NCI-H1048 (cell line): ENCODE measurements at places on chromosomes 2 and 18.

- DNase-seq, result no peak
These were observed 38.1 kb downstream of the FER1L5 start for GRCh38 chr2:96680561-96681141.

DNA sequence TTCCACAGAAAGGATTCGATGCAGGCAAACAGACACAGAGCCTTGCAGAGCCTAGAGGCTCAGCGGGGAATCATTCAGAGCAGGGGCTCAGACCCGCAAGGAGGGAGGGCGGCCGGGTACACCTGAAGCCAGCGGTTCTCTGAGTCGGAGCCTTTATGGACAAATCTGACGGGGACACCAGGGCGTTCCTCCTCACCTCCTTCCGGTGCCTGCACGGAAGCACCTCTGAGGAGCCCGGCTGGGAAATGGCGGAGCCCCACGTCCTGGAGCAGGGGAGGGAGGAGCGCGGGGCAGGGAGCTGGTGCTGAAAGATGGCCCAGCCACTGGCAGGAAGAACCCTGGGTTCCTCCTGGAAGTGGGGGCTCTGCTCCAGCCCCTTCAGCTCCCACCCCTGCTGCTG is 193.5 kb upstream of the ALKAL2 start:
- no peak for DNase-seq

DNA sequence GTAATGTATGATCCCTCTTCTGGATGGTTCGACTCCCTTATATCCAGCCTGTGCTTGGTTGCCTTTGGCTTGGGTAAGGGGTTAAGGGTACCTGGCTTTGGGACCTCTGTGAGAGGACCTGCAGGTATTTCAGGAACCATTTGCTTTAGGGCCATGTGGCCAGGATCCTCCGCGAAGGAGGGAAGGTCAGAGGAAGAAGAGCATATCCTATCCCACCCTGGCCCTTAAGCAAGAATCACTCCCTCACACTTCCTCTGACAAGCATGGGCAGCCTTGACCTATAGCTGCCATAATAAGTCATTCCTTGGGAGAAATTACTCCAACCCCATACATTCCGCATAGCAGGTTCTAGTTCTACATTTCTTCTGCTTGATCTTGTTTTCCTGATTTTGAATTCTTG is 59.1 kb upstream of the TXNDC2 start:
- no peak for DNase-seq

DNA sequence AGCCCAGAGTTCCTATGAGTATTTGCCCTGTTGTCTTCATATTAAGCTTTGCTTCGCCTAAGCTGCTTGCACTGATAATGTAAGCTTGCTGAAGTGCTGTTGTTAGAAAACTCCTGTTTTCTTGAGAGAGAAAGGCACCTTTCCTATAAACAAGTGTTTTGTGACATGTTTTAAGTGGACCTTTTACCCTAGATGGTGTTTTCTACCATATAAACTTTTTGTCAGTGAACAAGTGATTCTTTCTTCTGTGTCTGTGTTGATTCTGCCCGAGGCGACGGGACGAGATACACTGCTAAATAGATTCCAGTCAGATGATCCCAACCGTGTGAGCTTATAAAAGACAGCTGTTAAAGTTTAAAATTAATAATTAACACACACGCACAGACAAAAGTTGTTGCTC is 24.1 kb downstream of the CABLES1 start:
- DNase-seq, result peak; percentile 45

DNA sequence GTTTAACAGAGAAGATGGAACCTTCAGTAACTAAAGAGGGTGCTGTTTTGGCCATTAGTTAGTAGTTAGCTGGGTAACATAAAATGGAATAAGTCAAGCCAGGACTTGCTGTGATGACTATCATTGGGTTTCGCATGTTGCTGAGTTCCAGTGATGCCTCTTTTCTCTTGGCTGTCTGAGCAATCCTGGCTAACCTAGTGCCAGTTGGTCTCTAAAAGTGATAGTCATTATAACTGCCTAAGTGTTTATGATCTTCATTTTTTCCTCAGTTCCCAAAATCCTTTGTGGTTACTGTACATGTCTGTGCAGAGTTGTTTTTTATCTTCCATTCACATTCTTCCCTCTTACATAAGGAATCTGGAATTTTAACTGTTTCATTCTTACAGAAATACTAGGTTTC is 33.4 kb downstream of the WDR43 start:
- DNase-seq, result no peak

GRCh38 chr2:222257645-222258044 is 41.2 kb downstream of the PAX3 start:
- DNase-seq, result no peak

GRCh38 chr2:64404743-64405142 is 49.2 kb upstream of the LGALSL start:
- DNase-seq, result no peak

GRCh38 chr2:181656450-181657291 is at the start of gene CERKL:
CERKL (minus strand) TSS chr2:181657105; CDS start chr2:181657006, 99 bp downstream.
- no peak for DNase-seq

DNA sequence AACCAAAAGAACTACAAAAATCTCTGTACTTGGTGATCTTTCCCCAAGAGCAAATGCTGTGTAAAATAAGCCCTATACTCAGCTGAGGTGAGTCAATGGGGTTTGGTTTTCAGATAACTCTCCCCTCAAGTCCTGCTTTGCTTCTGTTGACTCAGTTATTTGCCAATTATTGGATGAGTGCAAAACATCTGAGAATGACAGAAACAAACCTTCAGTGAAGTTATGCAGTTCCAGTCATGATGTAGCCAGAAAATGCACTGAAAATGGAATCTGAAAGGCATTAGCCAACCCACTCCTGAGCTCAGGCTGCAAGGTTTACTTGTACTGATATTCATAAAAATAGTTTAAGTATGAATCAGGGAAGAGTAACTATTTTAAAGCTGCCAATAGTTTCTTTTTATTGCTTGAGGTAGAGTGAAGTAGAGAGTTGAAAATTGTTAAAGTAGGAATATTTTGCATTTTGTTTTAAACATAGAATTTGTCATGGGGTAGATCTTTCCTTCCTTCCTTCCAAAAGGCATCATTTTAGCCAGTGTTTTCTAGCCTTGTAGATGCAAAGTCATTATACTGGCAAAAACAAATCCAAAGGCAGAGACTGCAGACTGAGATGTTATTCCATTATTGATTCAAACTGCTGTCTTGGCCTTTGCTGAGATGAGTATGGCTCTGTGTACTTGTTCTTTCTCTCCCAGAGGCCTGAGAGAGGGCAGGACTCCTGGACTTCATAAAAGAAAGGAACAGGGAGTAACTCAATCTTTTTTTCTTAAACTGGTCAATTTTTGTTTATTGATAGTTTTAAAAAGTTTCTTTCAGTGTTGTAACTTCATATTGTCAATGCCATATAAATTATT is 215.3 kb downstream of the RND3 start:
- DNase-seq, result no peak

DNA sequence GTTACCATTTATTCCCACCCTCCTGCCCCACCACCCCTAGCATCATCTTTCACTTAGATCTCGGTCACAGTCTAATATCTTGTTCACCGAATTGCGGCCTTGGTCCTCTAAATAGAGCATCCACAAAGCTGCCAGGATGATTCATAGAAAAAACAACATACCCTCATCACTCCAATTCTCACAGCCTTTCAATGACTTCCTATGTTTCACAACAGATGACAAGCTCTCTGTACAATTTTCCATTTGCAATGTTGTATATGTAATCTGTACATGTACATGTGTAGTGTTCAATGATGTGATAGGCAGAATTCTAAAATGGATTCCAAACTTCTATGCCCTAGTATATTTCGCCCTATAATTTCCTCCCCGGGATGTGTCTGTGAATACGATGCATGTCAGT is 675.6 kb upstream of the CELF4 start:
- no peak for DNase-seq

- no peak for DNase-seq
These were observed 65.0 kb downstream of the RPL37A start for GRCh38 chr2:216563646-216564045.

DNA sequence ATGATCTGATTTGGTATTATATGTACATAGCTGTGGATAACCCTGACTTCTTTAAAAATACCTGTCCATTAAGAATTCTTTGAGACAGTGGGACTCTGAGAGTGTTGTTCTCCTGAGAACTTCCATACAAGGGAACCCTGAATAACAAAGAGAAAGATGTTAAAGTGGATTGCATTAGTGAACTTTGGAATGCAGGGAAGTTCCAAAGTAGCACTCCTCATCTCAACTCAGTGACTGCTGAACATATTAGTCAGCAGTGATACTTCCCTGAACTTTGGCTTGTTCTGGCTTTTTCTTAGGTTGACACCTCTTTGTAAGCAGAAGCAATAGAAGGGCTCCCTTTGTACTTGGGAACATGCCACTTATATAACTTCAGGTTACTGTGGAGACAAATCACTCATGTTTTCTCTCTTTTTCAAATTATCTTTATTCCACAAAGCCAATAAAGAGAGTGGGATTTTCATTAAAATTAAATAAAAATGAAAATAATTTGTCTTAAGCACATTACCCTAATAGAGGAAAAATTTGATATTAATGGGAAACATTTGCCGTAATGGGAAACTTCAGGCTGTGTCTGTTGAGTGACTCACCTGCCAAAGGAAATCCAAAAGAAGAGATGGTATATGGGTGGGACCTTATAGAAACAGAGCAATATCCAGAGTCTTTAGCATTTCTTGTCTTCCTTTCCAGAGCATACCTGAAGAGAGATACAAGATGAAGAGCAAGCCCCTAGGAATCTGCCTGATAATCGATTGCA is 33.3 kb downstream of the CFLAR start:
- no peak for DNase-seq

GRCh38 chr2:85537600-85538506 is 1.1 kb upstream of the MAT2A start:
- no peak for DNase-seq

- DNase-seq, result no peak
These were observed 695.7 kb upstream of the POU3F3 start for GRCh38 chr2:104158191-104158590.

- DNase-seq, result no peak
These were observed 333.4 kb downstream of the GBX2 start for GRCh38 chr2:235834781-235835180.

DNA sequence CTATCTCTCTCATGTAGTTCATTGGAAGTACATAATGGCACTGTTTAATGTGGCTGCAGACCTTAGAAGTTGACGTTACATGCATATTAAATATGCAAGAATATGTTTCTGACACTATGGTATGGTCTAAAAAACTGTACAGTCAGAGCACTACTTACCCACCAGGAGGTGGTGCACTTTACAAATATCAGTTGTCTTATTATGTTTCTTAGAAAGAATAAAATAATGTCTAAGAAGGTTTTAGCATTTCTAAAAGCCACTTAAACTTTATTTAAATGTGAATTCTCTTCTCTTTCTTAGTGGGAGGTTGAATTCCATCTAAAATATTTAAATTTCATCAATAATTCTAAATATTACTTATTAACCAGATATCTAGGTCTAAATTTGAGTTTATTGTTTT is 4.3 kb downstream of the TMEFF2 start:
- no peak for DNase-seq

GRCh38 chr2:129872446-129872845 is 107.0 kb upstream of the RAB6C start:
- no peak for DNase-seq

DNA sequence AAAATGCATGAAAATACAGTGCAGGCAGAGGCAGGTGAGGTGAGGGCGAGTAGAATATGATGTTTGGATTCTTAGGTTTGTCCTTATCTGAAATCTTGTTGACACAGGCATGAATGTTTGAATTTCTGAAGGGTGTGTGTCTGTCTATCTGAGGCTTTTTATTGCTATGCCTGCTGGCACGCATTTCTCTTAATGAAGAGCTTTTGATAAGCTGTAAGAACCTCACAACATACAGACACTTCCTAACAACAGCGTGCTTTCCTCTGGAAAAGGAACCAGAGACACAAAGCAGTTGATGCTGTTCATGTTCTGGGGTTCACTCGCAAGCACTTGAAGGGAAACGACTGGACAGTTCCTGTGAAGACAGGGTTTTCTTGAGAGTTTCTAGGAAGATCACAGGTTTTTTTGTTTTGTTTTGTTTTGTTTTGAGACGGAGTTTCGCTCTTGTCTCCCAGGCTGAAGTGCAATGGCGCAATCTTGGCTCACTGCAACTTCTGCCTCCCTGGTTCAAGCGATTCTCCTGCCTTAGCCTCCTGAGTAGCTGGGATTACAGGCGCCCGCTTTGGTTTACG is 33.3 kb upstream of the CABLES1 start:
- no peak for DNase-seq

- DNase-seq, result no peak
These were observed 53.2 kb upstream of the ALKAL2 start for GRCh38 chr2:341017-341542.

DNA sequence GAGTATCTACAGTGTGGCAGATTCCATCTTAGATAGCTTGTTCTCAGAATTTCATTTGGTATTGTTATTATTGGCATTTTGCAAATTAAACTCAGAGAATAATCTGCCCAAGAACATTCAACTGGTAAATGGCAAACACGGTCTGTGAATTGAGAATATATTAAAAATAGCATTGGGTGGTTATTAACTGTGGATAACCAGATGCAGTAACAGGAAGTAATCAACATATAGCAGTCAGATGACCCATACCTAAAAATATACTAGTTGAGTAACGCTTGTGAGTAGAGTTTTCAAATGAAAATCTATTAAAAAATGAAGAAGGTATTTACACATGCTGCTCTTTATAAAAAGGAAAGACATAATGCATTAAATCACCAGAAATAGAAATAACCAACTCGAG is 129.5 kb downstream of the ZNF804A start:
- no peak for DNase-seq

GRCh38 chr2:150374492-150374891 is 113.0 kb downstream of the RND3 start:
- DNase-seq, result no peak

- no peak for DNase-seq
These were observed 142.5 kb upstream of the CTAGE1 start for GRCh38 chr18:22560275-22560610.

- no peak for DNase-seq
These were observed 446 bp upstream of the COPS7B start for GRCh38 chr2:231785822-231786176.

DNA sequence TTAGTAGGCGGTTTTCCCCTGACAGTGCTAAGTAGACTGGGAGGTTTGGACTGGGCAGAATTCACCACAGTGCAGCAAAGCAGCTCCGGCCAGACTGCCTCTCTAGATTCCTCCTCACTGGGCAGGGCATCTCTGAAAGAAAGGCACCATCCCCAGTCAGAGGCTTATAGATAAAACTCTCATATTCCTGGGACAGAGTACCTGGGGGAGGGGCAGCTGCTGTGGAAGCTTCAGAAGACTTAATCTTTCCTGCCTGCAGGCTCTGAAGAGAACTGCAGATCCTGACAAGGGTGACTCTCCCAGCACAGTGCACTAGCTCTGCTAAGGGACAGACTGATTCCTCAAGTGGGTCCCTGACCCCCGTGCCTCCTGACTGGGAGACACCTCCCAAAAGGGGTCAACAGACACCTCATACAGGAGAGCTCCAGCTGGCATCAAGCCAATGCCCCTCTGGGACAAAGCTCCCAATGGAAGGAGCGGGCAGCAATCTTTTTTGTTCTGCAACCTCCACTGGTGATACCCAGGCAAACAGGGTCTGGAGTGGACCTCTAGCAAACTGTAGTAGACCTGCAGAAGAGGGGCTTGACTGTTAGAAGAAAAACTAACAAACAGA is 266.8 kb upstream of the CRIM1 start:
- no peak for DNase-seq

GRCh38 chr2:218897394-218898108 is 16.9 kb downstream of the WNT10A start:
- no peak for DNase-seq

- DNase-seq, result no peak
These were observed 50.3 kb upstream of the GAREM2 start for GRCh38 chr2:26122630-26123029.

GRCh38 chr2:173750831-173751230 is 214.3 kb downstream of the SP3 start:
- no peak for DNase-seq
